ENCODE measurements at places on chromosomes 5 and 9. TPM values are rescaled to one million over a fixed set of nuclear protein-coding genes. Genes with fewer than 3 reads are reported as not detected.

The TAF1L gene
- not detected for total RNA-seq

DNA sequence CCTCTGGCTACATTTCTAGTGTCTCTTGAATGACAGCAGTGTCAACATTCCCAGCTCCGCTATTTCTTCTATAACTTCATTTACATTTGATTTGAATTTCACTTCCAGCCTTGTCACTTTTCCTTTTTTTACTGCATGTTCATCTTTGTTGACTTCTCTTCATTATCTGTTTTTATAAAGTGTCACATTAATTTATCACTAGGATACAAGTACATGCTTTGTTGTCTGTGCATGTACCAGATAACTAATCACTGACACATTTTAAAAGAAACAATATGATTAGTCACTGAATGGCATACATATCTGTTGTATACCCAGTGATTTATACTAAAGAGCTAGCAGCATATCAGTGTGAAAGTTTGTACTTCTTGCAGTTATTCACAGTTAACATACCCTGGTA, 29.1 kb downstream of the ARSK start:
- no peaks in the 10 kb centered on the region for H3K36me3 ChIP-seq
- no peak for DNase-seq

- no peak overlapping the region for H3K27ac ChIP-seq
- no peaks in the 10 kb centered on the region for H3K36me3 ChIP-seq
- no peaks in the 10 kb centered on the region for H3K4me1 ChIP-seq
- H3K27me3 ChIP-seq, result no peaks in the 10 kb centered on the region
Measured at GRCh38 chr5:29935371-29935770, 1258.1 kb upstream of the CDH6 start.

GRCh38 chr5:137487600-137487999, 11.5 kb downstream of the SPOCK1 start:
- no peaks in the 10 kb centered on the region for H3K36me3 ChIP-seq
- H3K27ac ChIP-seq, result no peak overlapping the region
- no peak overlapping the region for H3K4me3 ChIP-seq
- DNase-seq, result no peak
- H3K27me3 ChIP-seq, result no peaks in the 10 kb centered on the region

DNA sequence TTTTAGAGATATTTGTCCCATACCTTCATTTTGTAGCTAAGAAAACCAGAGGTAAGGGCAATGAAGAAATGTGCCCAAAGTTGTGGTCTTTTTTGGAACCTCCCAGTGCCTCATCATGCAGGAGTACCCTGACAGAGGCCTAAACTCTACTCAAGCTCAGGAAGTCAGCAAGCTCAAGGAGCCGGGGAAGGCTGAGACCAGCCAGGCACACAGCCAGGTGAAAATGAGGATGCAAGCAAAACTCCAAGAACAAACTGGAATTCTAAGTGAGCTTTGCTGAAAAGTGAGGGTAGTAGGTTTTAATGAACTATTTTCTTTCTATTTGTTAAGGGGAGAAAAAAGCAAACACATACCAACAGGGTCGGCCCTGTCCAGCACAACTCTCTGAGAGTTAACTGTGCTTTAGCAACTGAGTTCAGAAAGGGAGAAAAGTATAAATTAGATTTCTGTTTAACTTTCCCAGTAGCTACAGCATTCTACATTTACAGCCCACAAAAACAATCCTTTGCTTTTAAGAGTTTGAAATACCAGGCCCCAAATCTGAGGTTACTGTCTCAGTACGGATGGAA, 146.4 kb downstream of the GNAQ start:
- H3K4me1 ChIP-seq, result peaks cover 16% of the 10 kb centered on the region
- H3K27ac ChIP-seq, result peak overlapping the region; percentile 53
